ENCODE measurements at places on chromosomes 5 and 9. TPM values are rescaled to one million over a fixed set of nuclear protein-coding genes. Genes with fewer than 3 reads are reported as not detected.

- DNase-seq = no peak
- no peak within 1 kb of the TSS for H3K4me3 ChIP-seq
- peaks cover 48% of the 10 kb centered on the region for H3K27me3 ChIP-seq
Measured at GRCh38 chr5:147234825-147235635, at the start of gene STK32A. Gene STK32A, plus strand, starts transcription at chr5:147235026. Its CDS starts 4,609 bp downstream, at chr5:147239635.

- peaks cover 98% of the 10 kb centered on the region for H3K4me1 ChIP-seq
- H3K27me3 ChIP-seq = no peaks in the 10 kb centered on the region
- peak overlapping the region; percentile 97 for H3K27ac ChIP-seq
- H3K36me3 ChIP-seq = peaks cover 56% of the 10 kb centered on the region
- H3K4me3 ChIP-seq = peak overlapping the region; percentile 56
- peak; percentile 39 for DNase-seq
Measured at GRCh38 chr5:169650701-169651331, 13.7 kb downstream of the DOCK2 start.

DNA sequence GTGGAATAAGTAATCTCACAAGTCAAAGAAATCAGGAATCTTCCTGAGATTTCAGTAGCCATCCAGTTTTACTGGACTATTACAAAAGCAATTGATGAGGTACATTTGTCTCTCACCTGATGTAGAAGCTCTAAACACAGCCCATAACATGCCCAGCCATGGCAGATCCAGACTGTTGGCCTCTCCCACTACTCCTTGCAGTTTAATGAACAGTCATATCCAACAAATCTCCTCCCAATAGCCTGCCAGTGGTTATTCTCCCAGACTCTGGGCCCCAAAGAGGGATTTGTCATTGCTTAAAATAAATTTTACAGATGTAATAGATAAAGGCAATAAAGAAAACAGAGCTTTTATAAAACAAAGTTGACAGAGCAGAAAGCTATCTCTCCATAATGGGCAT lies 80.8 kb downstream of the ZNF608 start:
- no peak overlapping the region for H3K4me3 ChIP-seq
- DNase-seq = no peak
- H3K27ac ChIP-seq = no peak overlapping the region
- H3K36me3 ChIP-seq = no peaks in the 10 kb centered on the region
- H3K27me3 ChIP-seq = peaks cover 19% of the 10 kb centered on the region

SUSD1 gene
- 2.5 TPM for total RNA-seq

EGFLAM gene
- not detected for total RNA-seq

PIP5KL1 gene
- 1.9 TPM for total RNA-seq

- no peak for DNase-seq
- no peaks in the 10 kb centered on the region for H3K36me3 ChIP-seq
- no peak overlapping the region for H3K27ac ChIP-seq
- no peaks in the 10 kb centered on the region for H3K4me1 ChIP-seq
Measured at GRCh38 chr9:2234371-2234893, 219.3 kb downstream of the SMARCA2 start.

DNA sequence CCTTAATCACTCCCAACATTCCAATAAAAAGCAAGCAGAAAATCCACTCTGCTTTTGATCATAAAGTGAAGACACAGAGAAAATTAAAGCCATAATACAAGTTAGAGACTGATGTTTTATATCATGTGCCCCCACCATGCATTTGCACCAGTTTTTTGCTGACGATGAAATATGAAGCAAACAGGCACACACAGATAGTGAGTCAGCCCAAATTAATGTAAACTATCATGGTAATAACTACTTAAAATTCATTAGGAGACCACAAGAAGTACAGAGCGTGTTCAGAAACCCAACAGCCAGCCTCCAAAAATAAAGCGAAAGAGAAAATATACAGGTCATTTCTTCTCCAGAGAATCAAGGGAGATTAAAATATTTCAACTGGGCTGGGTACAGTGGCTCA lies 46.4 kb upstream of the KDM4C start:
- no peaks in the 10 kb centered on the region for H3K27me3 ChIP-seq
- H3K4me1 ChIP-seq = peaks cover 2% of the 10 kb centered on the region
- DNase-seq = no peak
- H3K4me3 ChIP-seq = no peak overlapping the region
- no peak overlapping the region for H3K27ac ChIP-seq
- H3K36me3 ChIP-seq = no peaks in the 10 kb centered on the region

DNA sequence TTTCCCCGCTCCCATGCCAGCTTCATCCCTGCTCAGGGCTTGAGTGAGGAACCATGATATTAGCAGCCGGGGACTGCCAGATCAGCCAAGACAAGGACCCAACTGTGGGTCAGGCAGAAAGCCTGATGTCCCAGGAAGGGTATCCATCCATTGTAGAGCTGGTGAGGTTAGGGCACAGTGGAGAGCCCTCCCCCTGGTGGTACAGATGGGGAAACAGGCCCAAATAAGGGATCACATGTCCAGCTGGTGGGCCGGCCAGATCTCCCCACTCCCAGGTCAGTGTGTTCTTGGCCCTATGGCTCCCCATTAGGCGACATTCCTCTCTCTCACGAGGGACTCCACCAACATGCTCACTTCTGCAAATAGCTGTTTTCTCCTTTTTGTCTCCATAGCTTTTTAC lies 9.0 kb downstream of the CDX1 start:
- no peak overlapping the region for H3K4me3 ChIP-seq
- H3K36me3 ChIP-seq = no peaks in the 10 kb centered on the region
- H3K27ac ChIP-seq = no peak overlapping the region
- H3K4me1 ChIP-seq = no peaks in the 10 kb centered on the region
- H3K27me3 ChIP-seq = peaks cover 12% of the 10 kb centered on the region

DNA sequence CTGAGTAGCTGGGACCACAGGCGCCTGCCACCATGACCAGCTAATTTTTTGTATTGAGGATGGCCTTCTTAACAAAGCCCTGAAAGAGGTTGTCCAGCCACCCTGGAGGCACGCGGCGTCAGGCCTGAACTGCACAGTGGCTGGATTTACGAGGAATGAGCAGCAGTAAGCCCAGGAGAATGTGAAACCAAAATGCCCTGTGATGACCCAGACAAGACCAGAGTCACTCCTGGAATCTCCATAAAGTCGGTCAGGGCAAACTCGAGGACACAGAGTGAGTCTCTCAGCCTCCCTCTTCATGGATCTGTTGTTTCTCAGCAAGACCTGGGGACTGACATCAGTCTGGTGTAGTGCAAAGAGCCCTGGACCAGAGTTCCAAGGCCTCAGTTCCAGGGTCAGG lies 53.2 kb upstream of the C5orf58 start:
- H3K4me3 ChIP-seq = no peak overlapping the region
- no peak for DNase-seq
- H3K4me1 ChIP-seq = peaks cover 2% of the 10 kb centered on the region
- H3K27me3 ChIP-seq = no peaks in the 10 kb centered on the region
- H3K36me3 ChIP-seq = no peaks in the 10 kb centered on the region

DNA sequence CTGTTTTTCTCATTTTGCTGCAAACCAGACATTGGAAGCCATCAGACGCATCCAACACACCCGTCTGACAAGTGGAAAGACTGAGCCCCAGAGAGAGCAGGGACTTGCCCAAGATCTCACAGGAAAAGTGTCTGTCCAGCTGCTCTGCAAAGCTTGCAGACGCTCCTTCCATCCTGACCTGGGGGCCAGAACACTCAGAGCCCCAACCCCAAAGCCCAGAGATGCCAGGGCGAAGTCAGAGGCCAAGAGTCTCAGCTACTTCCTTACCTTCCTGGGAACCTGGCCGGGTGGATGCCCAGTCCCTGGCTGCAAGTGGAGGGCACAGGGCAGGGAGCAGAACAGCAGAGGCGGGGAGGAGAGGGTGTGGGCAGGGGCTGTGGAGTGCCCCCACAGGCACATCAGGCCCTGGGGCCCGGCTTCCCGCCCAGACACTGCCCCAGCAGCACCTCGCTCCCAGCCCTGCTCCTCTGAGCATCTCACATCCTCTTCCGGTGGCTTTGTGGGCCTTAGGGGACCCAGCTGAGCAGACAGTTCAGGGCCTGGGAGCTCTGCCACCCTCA lies 9.7 kb upstream of the RALGDS start:
- peaks cover 84% of the 10 kb centered on the region for H3K4me1 ChIP-seq
- peaks cover 15% of the 10 kb centered on the region for H3K36me3 ChIP-seq
- H3K4me3 ChIP-seq = peak overlapping the region; percentile 74

DNA sequence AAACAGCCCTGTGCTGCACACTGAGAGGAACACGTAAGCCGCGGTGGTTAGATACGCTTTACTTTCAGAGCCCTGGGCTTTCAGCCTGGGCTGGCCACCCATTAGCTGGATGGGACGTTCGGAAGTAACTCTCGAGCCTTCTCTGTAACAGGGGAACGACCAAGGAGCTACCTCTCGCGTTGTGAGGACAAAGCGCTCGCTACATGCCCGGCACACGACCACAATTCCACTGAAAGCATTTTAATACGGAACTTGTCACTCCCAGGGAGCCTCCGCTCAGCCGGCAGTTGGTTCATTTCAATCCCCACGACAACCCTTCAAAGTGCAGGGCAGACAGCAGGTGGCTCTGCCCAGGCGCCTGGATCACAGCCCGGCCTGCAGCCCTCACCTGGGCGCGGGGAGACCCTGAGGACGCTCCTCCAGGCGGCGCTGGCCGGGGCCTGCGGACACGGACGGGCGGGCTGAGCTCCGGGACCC lies 368 bp downstream of the SURF1 start:
- H3K4me1 ChIP-seq = peaks cover 48% of the 10 kb centered on the region
- H3K36me3 ChIP-seq = peaks cover 41% of the 10 kb centered on the region
- H3K4me3 ChIP-seq = peak overlapping the region; percentile 91
- peak; percentile 40 for DNase-seq
- H3K27me3 ChIP-seq = no peaks in the 10 kb centered on the region

GRCh38 chr5:118923295-118924005 lies 64.9 kb downstream of the DTWD2 start:
- H3K27me3 ChIP-seq = no peaks in the 10 kb centered on the region
- DNase-seq = no peak
- H3K27ac ChIP-seq = no peak overlapping the region
- H3K4me1 ChIP-seq = no peaks in the 10 kb centered on the region
- H3K4me3 ChIP-seq = no peak overlapping the region

IFNB1 gene
- 1.4 TPM for total RNA-seq

NXNL2 gene
- not detected for total RNA-seq

TRAF1 gene
- total RNA-seq = 103 TPM

DNA sequence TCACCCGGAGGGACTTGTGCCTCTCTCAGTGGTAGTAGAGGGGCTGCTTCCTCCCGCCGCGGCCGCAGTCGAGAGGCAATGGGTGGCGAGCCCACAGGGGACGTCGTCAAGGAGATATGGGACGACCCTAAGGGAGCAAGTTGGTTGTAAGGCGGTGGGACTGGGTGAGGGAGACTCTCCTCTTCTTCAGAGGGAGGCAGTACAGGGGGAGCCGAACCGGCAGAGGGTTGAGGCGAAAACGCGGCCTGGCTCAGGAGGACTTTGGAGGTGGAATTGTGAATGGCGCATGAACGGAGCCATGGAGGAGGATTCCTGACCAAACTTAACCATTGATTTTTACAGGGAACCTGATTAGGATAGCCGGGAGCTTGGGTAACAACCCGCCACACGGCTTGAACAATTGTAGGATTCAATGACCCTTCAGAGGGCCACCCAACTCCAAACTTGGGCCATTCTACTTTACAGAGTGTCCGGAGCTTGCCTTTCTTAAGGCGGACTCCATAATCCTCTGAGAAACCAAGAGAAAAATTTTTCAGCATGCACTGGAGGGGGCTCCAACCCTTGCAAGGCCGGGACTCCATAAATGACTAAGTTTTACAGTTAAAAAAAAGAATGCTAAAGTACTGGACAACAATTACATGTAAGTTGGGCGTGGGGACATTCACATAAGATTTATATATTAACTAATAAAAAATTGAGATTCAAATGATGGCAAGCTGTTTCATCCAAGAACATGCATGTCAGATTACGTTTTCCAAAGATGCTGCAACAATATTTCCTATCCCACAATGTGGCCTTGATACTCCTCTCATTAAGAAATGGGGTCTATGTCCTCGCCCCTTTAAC lies 19.4 kb upstream of the RHOBTB3 start:
- peaks cover 21% of the 10 kb centered on the region for H3K4me1 ChIP-seq
- H3K27ac ChIP-seq = no peak overlapping the region
- no peak for DNase-seq
- peaks cover 4% of the 10 kb centered on the region for H3K27me3 ChIP-seq
- no peak overlapping the region for H3K4me3 ChIP-seq

- H3K27me3 ChIP-seq = peaks cover 47% of the 10 kb centered on the region
- no peaks in the 10 kb centered on the region for H3K36me3 ChIP-seq
- peaks cover 8% of the 10 kb centered on the region for H3K4me1 ChIP-seq
Measured at GRCh38 chr5:160310140-160310539, 2.2 kb downstream of the CCNJL start.

CAMK2A gene
- not detected for total RNA-seq

ANKRD20A1 gene
- total RNA-seq = 0.90 TPM

CARD9 gene
- total RNA-seq = 1.1 TPM

GRCh38 chr5:11268891-11269290 lies 507.9 kb upstream of the DAP start:
- H3K4me3 ChIP-seq = no peak overlapping the region
- H3K36me3 ChIP-seq = no peaks in the 10 kb centered on the region
- no peaks in the 10 kb centered on the region for H3K4me1 ChIP-seq
- H3K27ac ChIP-seq = no peak overlapping the region

DNA sequence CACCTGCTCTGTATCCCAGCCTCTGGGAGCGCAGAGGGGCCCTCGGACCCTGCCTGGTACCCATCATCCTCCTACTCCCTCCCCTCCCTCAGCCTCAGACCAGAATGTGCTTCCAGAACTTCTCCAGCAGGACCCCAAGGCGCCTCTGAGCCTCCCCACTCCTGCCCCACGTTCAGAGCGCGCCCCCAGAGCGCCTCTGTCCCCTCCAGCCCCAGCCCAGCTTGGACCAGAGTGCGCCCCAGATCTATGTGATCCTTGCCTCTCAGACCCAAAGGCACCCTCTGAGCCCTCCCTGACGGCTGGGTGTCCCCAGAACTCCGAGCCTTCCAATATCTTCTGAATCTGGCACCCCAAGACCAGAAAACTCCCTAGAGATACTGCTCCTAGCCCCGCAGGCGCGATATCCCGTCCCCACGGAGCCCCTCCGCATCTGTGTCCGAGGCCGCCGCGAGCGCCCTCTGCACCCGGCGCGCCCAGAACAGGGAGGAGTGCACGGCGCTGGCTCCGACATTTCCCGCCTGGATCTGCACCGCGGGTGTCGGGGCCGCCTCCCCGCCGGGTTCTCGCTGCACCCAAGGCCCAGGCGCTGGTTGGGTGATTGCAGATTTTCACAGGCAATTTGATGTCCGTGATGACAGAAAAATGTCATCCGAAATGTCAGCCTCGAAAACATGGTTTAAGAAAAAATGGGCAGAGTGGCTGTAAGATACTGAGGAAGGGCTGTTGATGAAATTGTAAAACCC lies 522 bp downstream of the BHMT start:
- H3K4me3 ChIP-seq = no peak overlapping the region
- H3K4me1 ChIP-seq = no peaks in the 10 kb centered on the region
- no peaks in the 10 kb centered on the region for H3K36me3 ChIP-seq
- DNase-seq = no peak

GRCh38 chr5:75690669-75691068 lies 26.6 kb downstream of the POC5 start:
- no peak overlapping the region for H3K27ac ChIP-seq
- H3K4me1 ChIP-seq = no peaks in the 10 kb centered on the region
- H3K4me3 ChIP-seq = no peak overlapping the region
- DNase-seq = no peak
- H3K27me3 ChIP-seq = no peaks in the 10 kb centered on the region
